ENCODE measurements at places on chromosomes 7 and 10. TPM values are rescaled to one million over a fixed set of nuclear protein-coding genes. Genes with fewer than 3 reads are reported as not detected.
A peak's percentile ranks its signal among the peaks of the same experiment; 100 is the strongest.

- H3K27ac ChIP-seq: no peak overlapping the region
- DNase-seq: no peak
- H3K4me1 ChIP-seq: no peaks in the 10 kb centered on the region
- no peaks in the 10 kb centered on the region for H3K27me3 ChIP-seq
These were observed 118.1 kb downstream of the SLC25A13 start for GRCh38 chr7:96203786-96204185.

GRCh38 chr7:5431560-5432015 is 8.0 kb upstream of the TNRC18 start:
- no peak overlapping the region for H3K27ac ChIP-seq
- peaks cover 7% of the 10 kb centered on the region for H3K36me3 ChIP-seq
- peaks cover 22% of the 10 kb centered on the region for H3K27me3 ChIP-seq

The LSM5 gene
- 108 TPM for total RNA-seq

- peak; percentile 81 for DNase-seq
- no peak overlapping the region for H3K27ac ChIP-seq
- no peak overlapping the region for H3K4me3 ChIP-seq
- no peaks in the 10 kb centered on the region for H3K36me3 ChIP-seq
These were observed 27.3 kb downstream of the PPIF start for GRCh38 chr10:79374312-79375191.

DNA sequence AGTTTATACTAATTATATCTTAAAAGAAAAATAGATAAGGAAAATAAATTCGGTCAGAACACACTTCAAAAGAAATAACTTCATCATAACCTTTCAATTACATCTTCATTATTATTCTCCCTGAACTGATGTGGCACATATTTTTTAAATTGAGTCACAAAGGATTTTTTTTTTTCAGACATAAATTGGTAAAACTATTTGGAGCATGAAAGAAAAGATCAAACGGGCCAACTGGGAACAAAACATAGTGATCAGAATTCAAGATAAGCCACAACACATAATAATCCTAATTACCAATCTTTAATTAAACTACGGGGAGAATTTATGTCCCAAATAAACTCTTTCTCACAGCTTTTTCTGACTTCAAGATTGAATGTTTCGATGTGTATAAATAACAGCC is 258.2 kb upstream of the MAGI2 start:
- H3K36me3 ChIP-seq: no peaks in the 10 kb centered on the region
- no peaks in the 10 kb centered on the region for H3K27me3 ChIP-seq
- DNase-seq: no peak
- H3K4me1 ChIP-seq: no peaks in the 10 kb centered on the region

The DRGX gene
- total RNA-seq: not detected
